ENCODE measurements at places on chromosomes 7 and 10. TPM values are rescaled to one million over a fixed set of nuclear protein-coding genes. Genes with fewer than 3 reads are reported as not detected.

DNA sequence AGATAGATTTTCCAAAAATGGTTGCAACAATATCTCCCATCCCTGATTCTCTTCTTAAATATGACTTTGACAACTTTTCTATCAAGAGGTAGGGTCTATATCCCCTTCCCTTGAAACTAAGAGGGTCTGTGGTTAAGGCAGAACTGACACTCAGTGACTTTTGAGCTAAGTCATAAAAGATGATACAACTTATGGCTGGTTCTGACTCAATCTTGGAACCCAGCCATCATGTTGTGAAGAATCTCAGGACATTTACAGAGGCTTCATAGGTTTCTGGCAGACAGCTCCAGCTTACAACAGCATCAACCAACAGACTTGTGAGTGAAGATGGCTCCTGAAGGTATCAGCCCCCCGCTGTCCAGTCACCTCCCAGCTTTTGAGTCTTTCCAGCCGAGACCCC is 203.5 kb downstream of the RNLS start:
- peak; percentile 13 for DNase-seq

GRCh38 chr7:130740606-130741005 is 6.6 kb upstream of the KLF14 start:
- no peak for DNase-seq

CAMK2B gene
- 5.9 TPM for total RNA-seq

CCL24 gene
- total RNA-seq, result 0.13 TPM

DNA sequence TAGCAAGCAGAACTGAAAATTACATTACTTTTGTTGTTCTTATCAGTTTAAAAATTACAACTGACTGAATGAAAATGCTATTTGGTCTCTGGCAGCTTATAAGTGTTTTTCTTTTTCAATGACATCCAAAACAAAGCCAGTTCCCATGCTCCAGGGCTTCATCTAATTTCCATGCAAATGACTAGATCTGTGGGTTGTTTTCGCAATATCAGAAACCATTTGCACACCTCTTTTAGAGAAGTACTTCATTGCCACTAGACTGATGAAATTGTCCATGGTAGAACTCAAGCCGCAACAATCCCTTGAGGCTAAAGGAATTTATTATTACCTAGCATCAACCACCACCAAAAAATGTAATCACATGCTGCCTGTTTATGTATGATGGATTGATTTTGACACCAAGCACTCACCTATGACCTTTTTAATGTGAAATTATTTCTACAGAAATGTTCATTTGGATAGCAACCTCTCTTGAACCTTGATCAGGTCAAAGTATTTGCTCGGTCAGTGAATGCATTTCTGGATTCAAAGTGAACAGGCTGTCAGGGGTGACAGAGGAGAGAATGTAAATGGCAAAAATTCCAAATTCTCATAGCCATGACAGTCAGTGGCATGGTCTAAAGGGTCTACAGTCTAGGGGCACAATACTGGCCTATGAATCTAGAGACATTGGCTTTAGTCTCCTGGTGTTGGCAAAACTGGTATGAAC is 769.3 kb downstream of the SORCS1 start:
- no peak for DNase-seq

GRCh38 chr7:135077642-135078041 is 70.2 kb upstream of the TMEM140 start:
- DNase-seq, result no peak

All from muscle of leg (tissue), 16 donors.